Astrocyte (in vitro differentiated cells and primary cell): ENCODE measurements at places on chromosomes 12 and 14. TPM values are rescaled to one million over a fixed set of nuclear protein-coding genes. Genes with fewer than 3 reads are reported as not detected.

- H3K27me3 ChIP-seq: no peaks in the 10 kb centered on the region
- H3K27ac ChIP-seq: no peak overlapping the region
- no peak overlapping the region for H3K4me3 ChIP-seq
These were observed 84.0 kb downstream of the PTPN21 start for GRCh38 chr14:88470542-88471440.

DNA sequence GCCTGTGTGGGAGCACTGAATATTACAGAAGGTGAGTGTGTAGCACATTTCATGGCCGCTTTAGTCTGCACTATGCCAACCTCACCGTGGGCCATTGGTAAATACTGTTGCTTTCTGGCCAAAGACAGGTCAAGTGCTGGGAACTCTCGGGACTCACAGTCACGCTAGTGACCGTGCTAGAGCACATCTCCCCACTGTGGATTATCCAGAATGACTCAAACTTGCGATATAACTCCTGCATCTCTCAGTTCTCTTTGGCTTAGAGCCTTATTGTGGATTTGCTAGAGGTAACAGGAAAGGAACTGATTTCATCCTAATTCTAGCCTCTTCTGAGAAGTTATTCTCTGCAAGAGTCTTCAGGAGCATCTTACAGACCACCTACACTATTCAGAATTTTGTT, 86.5 kb downstream of the DAD1 start:
- no peak overlapping the region for H3K27ac ChIP-seq
- H3K4me3 ChIP-seq: no peak overlapping the region
- no peaks in the 10 kb centered on the region for H3K4me1 ChIP-seq
- no peak for DNase-seq

GRCh38 chr12:14558473-14558959, 9.2 kb downstream of the PLBD1 start:
- no peaks in the 10 kb centered on the region for H3K4me1 ChIP-seq
- H3K4me3 ChIP-seq: no peak overlapping the region
- DNase-seq: no peak
- H3K36me3 ChIP-seq: no peaks in the 10 kb centered on the region

GRCh38 chr14:90345239-90345557, 13.5 kb upstream of the NRDE2 start:
- H3K4me1 ChIP-seq: no peaks in the 10 kb centered on the region
- H3K27ac ChIP-seq: no peak overlapping the region
- H3K27me3 ChIP-seq: peaks cover 4% of the 10 kb centered on the region
- H3K36me3 ChIP-seq: no peaks in the 10 kb centered on the region

DNA sequence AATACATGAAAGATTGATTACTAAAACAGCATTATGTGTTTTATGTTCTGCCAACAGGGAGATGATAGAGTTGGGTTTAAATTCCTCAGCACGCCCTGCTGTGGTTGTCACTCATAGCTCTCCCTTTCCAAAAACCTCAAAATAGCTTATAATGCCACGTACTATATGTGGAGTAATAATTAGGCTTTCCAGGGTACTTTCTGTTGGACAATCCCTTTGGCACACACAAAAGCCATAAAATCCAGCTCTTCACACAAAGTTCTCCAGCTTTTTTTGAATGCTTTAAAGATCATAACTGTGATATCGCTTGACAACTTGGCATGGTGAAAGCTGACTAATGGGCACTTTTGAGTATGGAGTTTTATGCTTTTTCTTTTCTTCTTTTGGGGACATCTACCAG, 145.3 kb upstream of the DCN start:
- no peaks in the 10 kb centered on the region for H3K36me3 ChIP-seq
- DNase-seq: peak; percentile 30
- H3K27me3 ChIP-seq: no peaks in the 10 kb centered on the region
- H3K4me3 ChIP-seq: no peak overlapping the region

DNA sequence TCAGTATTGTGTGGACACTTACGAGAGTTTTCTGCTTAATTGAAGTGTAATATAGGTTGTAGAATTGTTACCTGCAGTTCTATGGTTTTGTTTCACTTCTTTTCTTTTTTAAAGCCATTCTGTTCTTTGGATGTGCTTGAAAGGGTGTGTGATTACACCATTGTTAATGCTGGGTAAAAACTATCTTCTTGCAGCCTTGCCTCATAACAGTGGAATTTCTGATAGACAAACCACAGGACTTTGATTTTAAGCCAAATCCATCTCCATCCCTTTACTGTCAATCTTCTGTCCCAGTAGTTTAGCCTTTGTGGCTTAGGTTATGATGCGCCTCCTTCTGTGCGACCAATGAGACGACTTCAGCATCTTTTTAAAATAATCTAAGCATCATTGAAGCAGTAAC, 182.3 kb downstream of the PELI2 start:
- H3K4me3 ChIP-seq: no peak overlapping the region
- peak; percentile 78 for DNase-seq
- H3K4me1 ChIP-seq: peaks cover 6% of the 10 kb centered on the region
- no peaks in the 10 kb centered on the region for H3K27me3 ChIP-seq
- H3K36me3 ChIP-seq: no peaks in the 10 kb centered on the region

GRCh38 chr12:124916374-124917134, 2.1 kb upstream of the UBC start:
- H3K36me3 ChIP-seq: peaks cover 10% of the 10 kb centered on the region
- peaks cover 51% of the 10 kb centered on the region for H3K4me1 ChIP-seq
- peaks cover 6% of the 10 kb centered on the region for H3K27me3 ChIP-seq
- peak overlapping the region; percentile 100 for H3K27ac ChIP-seq
- peak overlapping the region; percentile 82 for H3K4me3 ChIP-seq

DNA sequence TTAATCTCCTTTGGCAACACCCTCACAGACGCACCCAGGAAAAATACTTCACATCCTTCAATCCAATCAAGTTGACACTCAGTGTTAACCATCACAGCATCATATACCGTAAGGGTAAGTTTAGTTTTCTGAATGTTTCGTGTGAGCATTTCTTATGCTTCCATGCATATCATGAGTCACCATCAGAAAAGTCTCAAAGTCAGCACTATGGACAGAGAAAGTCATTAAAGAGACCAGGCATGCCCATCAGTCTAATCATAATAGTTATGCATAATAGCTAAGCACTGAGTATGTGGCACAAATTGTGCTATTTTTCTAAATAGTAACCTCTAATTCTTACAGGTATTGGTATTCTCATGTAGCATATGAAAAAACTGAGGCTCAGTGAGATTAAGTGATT, 158.8 kb upstream of the PRMT8 start:
- no peak overlapping the region for H3K4me3 ChIP-seq
- peak; percentile 13 for DNase-seq
- H3K27ac ChIP-seq: no peak overlapping the region
- H3K4me1 ChIP-seq: peaks cover 3% of the 10 kb centered on the region
- H3K36me3 ChIP-seq: no peaks in the 10 kb centered on the region
- H3K27me3 ChIP-seq: peaks cover 7% of the 10 kb centered on the region

- no peaks in the 10 kb centered on the region for H3K36me3 ChIP-seq
- H3K4me3 ChIP-seq: no peak overlapping the region
- H3K4me1 ChIP-seq: no peaks in the 10 kb centered on the region
- H3K27ac ChIP-seq: no peak overlapping the region
- H3K27me3 ChIP-seq: no peaks in the 10 kb centered on the region
These were observed 390.1 kb downstream of the DPF3 start for GRCh38 chr14:72503696-72504368.

DNA sequence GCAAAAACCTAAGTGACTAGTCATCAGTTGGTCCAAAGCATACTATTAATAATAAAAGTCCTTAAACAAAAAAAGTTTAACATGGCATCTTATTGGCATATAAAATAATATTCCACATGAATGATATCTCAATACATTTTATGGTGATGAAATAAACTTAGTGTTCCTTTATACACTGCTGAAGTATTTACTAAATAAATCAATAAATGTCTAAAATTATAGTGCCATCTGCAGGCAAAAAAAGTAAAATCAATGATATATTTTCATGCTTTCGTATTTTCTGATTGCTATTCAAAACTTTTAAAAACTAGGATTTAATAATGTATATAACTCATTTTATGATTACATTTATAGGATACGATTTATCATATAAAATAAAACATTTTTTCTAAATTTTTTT, 30.5 kb downstream of the PUS7L start:
- H3K4me3 ChIP-seq: no peak overlapping the region
- H3K27ac ChIP-seq: no peak overlapping the region
- no peaks in the 10 kb centered on the region for H3K27me3 ChIP-seq
- no peak for DNase-seq

- H3K4me1 ChIP-seq: peaks cover 3% of the 10 kb centered on the region
- H3K27ac ChIP-seq: no peak overlapping the region
- H3K4me3 ChIP-seq: peak overlapping the region; percentile 5
- peaks cover 48% of the 10 kb centered on the region for H3K27me3 ChIP-seq
- H3K36me3 ChIP-seq: no peaks in the 10 kb centered on the region
- DNase-seq: no peak
These were observed 4.1 kb downstream of the C1QL4 start for GRCh38 chr12:49332891-49333371.

- H3K27ac ChIP-seq: no peak overlapping the region
- H3K27me3 ChIP-seq: peaks cover 17% of the 10 kb centered on the region
- peaks cover 9% of the 10 kb centered on the region for H3K4me1 ChIP-seq
- H3K4me3 ChIP-seq: no peak overlapping the region
These were observed 86.4 kb downstream of the GALNT8 start for GRCh38 chr12:4806439-4807115.

DNA sequence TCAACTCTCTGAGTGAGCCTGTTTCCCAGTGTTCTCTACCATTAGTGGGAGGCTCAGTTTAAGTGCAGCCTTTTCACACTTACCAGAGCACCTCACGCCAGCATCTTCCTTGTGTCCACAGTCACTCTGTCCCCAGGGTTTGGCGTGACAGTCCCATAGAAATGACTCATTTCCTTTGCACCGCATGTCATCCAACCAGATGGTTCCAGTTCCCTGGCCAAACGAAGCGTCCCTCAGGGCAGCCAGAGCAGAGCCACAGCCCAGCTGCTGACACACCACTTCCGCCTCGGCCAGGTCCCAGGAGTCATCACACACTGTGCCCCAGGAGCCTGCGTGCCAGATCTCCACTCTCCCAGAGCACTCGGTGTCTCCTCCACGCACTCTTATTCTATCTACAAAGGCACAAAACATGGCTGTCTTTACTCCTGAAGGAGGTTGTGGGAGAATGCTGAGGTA, 65.4 kb downstream of the ACSM4 start:
- H3K36me3 ChIP-seq: peaks cover 2% of the 10 kb centered on the region
- no peak for DNase-seq
- H3K4me1 ChIP-seq: no peaks in the 10 kb centered on the region
- H3K4me3 ChIP-seq: no peak overlapping the region

GRCh38 chr12:5506295-5506694, 74.4 kb downstream of the NTF3 start:
- H3K4me1 ChIP-seq: no peaks in the 10 kb centered on the region
- peaks cover 5% of the 10 kb centered on the region for H3K27me3 ChIP-seq
- H3K27ac ChIP-seq: no peak overlapping the region
- no peak for DNase-seq

DNA sequence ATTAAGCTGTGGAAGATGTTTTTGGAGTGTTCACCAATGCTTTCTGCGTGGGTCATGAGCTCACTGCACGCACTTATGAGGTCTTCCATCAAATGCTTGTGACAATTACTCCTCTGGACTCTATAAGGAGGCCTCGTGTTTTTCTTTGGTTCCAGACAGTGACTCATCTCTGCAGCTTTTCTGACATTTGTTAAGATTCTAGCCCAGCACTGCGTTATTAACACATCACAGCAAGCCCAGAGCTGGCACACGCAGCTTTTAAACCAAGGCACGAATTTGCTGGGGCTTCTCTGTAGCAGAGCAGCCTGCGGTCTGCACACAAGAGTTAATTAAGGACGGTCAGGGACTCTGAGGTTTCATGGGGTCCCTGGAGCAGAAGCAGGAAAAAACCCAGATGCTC, 16.9 kb downstream of the MEG3 start:
- peak; percentile 98 for DNase-seq
- H3K27me3 ChIP-seq: no peaks in the 10 kb centered on the region

- H3K4me3 ChIP-seq: no peak overlapping the region
- H3K27me3 ChIP-seq: no peaks in the 10 kb centered on the region
- peak overlapping the region; percentile 89 for H3K27ac ChIP-seq
- H3K36me3 ChIP-seq: peaks cover 8% of the 10 kb centered on the region
These were observed 31.9 kb downstream of the NUAK1 start for GRCh38 chr12:106106892-106107291.

GRCh38 chr14:100306998-100307765, 938 bp upstream of the SLC25A29 start:
- no peaks in the 10 kb centered on the region for H3K27me3 ChIP-seq
- peaks cover 18% of the 10 kb centered on the region for H3K4me1 ChIP-seq
- no peaks in the 10 kb centered on the region for H3K36me3 ChIP-seq
- no peak for DNase-seq

DNA sequence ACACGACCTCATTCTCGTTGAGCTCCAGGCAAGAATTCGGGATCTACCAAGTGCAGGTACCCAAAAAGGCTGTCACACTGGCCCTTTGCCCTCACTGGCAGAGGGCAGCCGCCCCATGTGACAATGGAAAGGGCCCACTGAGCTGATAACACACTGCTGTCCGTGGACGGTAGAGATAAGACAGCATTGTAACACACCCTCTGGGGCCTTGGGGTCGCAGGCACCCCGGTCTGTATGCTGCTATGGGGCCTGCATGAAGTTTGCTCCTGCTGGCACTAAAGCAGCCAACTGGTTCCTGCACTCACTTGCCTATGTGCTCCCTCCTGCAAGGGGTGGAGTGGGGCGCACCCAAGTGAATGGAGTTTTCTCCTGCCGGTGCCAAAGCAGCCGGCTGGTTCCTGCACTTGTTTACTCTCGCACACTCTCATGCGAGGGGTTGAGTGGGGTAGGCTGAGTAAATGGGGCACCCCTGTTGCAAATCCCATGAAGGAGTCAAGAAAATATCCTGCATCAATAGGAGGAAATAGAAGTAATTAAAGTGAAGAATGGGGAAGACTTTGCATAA, 477.9 kb downstream of the ATP23 start:
- no peak overlapping the region for H3K27ac ChIP-seq
- H3K27me3 ChIP-seq: no peaks in the 10 kb centered on the region
- H3K36me3 ChIP-seq: no peaks in the 10 kb centered on the region
- no peak overlapping the region for H3K4me3 ChIP-seq
- peaks cover 22% of the 10 kb centered on the region for H3K4me1 ChIP-seq
- no peak for DNase-seq

- no peaks in the 10 kb centered on the region for H3K4me1 ChIP-seq
- no peak for DNase-seq
- H3K4me3 ChIP-seq: no peak overlapping the region
- H3K27me3 ChIP-seq: no peaks in the 10 kb centered on the region
- H3K27ac ChIP-seq: no peak overlapping the region
- H3K36me3 ChIP-seq: no peaks in the 10 kb centered on the region
These were observed 55.1 kb upstream of the RD3L start for GRCh38 chr14:103997391-103997790.

- peak overlapping the region; percentile 89 for H3K27ac ChIP-seq
- peaks cover 13% of the 10 kb centered on the region for H3K36me3 ChIP-seq
- no peak overlapping the region for H3K4me3 ChIP-seq
- no peaks in the 10 kb centered on the region for H3K27me3 ChIP-seq
These were observed 23.9 kb downstream of the NID2 start for GRCh38 chr14:52044791-52045522.

KRT77 gene
- not detected in 2 replicates for total RNA-seq

EFS gene
- total RNA-seq: 5.8 and 6.5 TPM in 2 replicates

OGFOD2 gene
- total RNA-seq: 13.3 and 16.1 TPM in 2 replicates

CABP1 gene
- total RNA-seq: 0.19 and 0.30 TPM in 2 replicates

MAPKAPK5 gene
- 39.4 and 42.6 TPM in 2 replicates for total RNA-seq

KRT85 gene
- not detected in 2 replicates for total RNA-seq

TSPAN8 gene
- not detected in 2 replicates for total RNA-seq

SMOC1 gene
- 0.16 and 0.36 TPM in 2 replicates for total RNA-seq

HOXC4 gene
- total RNA-seq: not detected in 2 replicates

EXOC3L4 gene
- total RNA-seq: not detected in 2 replicates

PAX9 gene
- total RNA-seq: 1.2 and 1.9 TPM in 2 replicates
